Fibroblast of skin of left biceps (primary cell): ENCODE measurements at places on chromosomes 1 and 21.

- no peak for DNase-seq
Observed at GRCh38 chr1:87820668-87821334, 492.1 kb downstream of the LMO4 start.

- DNase-seq, result no peak
Observed at GRCh38 chr21:45290948-45291612, 3.4 kb upstream of the POFUT2 start.

- no peak for DNase-seq
Observed at GRCh38 chr1:38041936-38042834, 4.4 kb downstream of the POU3F1 start.

DNA sequence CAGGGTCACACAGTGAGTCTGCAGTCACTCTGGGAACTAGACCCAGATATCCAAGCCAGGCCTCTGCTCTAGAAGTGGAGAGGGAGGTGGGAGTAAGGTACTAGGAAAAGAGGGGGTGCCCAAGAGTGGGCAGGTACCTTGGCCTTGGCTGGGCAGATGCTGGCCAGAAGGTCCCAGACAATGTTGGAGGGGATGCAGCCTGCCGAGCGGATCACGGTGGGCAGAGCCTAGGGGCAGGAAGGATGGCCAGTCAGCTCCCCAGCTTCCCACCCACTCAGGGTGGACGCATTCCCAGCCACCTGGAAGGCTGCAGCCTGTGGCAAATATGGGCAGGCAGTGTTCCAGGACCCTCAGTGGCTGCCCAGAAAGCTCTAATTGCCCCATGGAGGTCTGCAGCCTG, 23.3 kb downstream of the SPOCD1 start:
- no peak for DNase-seq

DNA sequence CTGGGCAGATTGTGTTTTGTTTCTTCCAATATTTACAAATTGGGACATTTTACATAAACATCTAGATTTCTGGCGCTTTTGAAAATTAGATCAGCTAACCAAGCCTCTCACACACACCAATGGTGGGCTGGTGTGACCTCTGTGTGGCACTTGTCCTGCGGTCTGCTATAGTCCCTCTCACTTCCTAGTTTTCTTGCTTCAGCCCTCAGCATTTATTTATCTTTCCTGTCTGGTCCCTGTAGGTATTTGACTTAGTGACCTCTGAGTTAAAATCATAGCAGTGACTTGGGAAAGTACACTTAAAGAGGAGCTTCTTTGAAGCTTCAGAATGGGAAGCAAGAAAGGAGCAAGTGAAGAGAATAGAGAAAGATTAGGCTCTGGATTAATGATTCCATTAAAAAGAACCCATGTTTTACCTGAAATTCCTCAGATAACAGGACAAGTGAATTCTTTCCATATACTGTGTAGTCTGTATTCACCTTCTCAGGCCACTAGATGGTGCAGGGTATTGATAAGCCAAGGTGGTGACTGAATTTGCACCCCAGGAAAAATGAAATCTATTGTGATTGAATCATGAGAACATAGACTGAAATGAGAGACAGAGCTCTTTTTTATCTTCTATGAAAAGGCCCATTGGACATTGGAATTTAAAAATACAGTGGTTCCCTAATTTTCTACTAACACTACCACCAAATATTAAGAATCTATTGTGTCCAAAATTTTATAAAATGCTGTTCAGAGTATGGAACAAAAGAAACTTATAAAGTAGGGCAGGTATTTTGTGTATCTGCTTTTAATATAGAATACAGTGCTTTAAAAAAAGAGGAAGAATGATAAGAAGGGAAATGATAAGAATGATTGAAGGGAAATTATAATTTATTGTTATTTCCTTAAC, 7.1 kb upstream of the DIPK1A start:
- no peak for DNase-seq

DNA sequence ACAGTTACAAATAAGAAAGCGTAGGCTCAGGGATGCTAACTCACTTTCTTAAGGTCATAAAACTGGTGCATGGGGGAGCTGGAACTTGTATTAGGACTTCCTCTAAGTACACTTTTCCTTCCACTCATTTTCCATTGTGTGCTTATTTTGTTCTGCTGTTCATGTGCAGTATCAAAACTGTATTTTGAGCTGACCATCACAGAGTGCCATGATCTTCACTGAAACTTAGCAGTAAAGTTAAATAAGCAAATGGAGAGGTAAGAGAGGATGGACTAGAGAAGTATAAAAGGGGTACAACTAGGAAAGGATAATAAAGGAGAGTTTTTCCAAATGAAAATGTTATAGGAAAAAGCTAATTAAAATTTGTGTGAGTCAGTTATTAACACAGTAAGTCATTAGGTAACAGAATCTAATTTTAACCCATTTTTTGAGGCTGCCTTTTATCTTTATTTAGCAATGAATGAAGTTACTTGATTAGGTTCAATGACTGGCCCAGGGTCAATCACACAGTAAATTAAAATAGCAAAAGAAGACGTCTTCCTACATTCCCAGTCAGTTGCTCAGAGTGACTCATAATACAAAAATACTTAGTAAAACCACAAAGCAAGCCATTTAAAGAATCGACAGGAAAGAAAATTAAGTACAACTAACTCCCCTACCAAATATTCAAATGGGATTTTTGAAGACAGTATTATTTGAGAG, 165.8 kb upstream of the C1orf105 start:
- peak; percentile 81 for DNase-seq

DNA sequence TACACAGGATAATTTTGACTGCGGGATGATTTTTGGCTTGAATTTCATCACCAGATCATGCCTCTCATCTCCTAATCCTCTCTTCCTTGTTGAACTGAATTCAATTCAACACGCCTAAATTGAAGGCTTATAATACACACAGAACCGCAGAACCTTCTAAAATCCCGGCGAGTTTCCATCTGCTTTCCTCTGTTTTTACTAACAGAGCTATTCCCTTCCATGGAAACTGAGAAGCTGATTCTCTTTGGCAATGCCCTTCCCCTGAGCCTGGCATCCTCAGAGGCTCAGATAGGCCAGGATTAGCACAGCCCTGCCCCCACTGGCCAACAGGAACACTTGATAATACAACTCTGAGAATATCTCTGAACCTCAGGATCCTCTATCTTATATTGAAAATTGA, 130.2 kb downstream of the CAPN8 start:
- DNase-seq, result no peak

GRCh38 chr1:223711173-223711572, 1.2 kb upstream of the CAPN2 start:
- DNase-seq, result no peak

DNA sequence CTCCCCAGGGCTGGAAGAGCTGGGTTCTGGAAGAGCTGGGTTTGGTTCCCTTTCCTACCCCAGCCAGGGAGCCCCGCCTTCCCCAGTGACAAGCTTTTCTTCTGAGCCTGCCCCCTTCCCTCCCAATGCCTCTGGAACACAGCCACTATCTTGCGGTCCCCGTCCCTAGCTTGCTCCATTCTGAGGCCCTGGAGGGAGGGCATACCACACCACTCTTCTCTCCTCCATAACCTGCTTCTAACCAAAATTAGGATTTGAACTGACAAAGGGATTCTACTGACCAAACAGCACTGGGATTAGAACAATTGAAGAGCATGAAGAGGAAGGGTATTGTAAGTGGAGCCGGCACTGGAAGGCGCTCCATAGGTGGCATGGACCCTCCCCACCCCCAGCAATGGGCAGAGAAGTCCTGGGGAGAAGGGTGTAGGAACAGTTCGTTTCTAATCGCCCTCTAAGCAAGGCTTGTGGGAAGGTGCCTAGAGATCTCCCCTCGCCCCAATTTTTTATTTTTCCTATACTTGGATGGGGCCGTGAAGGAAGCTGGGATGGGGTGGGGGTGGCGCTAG, 690 bp downstream of the C1orf216 start:
- DNase-seq, result no peak

- no peak for DNase-seq
Observed at GRCh38 chr1:171488190-171488929, 3.0 kb downstream of the PRRC2C start.

DNA sequence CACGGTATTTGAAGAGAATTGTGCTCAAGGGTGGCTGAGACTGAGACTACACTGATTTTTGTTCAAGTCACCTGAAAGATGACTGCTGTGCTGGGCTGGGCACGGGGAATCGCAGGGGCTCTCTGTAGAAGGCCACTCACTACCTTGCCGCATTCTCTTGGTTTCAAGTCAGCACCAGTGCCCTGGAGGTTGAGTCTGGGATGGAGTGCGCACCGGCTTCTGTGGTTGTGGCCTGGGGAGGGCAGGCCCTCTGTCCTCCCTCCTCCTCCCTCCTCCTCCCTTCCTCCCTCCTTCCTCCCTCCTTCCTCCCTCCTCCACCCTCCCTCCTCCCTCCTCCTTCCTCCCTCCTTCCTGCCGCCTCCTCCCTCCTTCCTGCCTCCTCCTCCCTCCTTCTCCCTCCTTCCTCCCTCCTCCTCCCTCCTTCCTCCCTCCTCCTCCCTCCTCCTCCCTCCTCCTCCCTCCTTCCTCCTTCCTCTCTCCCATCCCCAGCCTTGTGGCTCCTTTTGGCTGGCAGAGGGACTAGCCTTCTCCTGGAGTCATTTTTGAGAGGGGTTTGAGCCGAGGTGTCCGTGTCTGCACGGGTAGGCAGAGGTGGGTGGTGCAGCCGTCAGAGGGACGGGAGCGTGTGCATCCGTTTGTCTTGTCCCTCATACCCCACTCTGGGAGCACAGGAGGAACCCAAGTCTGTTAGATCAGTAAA, 9.5 kb downstream of the RER1 start:
- no peak for DNase-seq

GRCh38 chr1:23869051-23869450, 961 bp upstream of the FUCA1 start:
- DNase-seq, result no peak

GRCh38 chr1:211356723-211357407, 30.2 kb downstream of the TRAF5 start:
- peak; percentile 36 for DNase-seq

GRCh38 chr1:2385606-2386280, 5.6 kb downstream of the MORN1 start:
- DNase-seq, result no peak

GRCh38 chr1:211985556-211986264, 49.6 kb downstream of the INTS7 start:
- no peak for DNase-seq

GRCh38 chr1:38059635-38060250, 13.2 kb upstream of the POU3F1 start:
- no peak for DNase-seq

- peak; percentile 57 for DNase-seq
Observed at GRCh38 chr1:58727364-58727763, 27.5 kb upstream of the MYSM1 start.

- DNase-seq, result no peak
Observed at GRCh38 chr1:242245255-242245654, 246.4 kb upstream of the MAP1LC3C start.

GRCh38 chr1:53460666-53461322, 1.6 kb downstream of the DMRTB1 start:
- no peak for DNase-seq

DNA sequence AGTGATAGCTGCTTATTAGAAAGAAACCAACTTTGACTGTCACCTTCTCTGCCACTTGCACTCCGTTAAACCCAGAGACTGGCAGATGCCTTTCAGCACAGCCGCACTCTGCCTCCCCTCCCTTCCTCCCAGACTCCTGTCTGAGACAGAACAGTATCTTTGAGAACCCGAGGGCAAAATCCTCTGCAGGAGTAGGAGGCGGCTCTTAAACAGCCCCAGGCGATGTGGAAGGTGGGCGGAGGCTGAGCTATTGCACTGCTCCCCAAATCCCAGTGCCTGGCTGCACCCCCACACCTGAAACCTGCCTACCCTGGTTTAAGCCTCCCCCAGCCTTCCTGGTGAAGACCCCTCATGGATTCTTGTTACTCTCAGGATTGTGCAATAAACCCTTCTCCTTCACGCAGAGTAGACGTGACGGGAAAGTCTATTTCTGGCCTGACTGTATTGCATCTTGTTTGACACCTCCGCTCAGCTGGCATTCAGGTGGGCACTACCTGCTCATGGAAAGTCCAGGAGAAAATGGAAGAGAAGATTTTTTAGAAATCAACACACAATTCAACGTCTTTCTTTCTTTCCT, 34.4 kb upstream of the IGSF21 start:
- DNase-seq, result no peak

GRCh38 chr1:61149010-61149860, 66.9 kb downstream of the NFIA start:
- no peak for DNase-seq

- no peak for DNase-seq
Observed at GRCh38 chr1:52474807-52475206, 70.4 kb downstream of the PRPF38A start.
